Effector memory CD8-positive, alpha-beta T cell (primary cell): ENCODE measurements at places on chromosomes 7 and 10.

DNA sequence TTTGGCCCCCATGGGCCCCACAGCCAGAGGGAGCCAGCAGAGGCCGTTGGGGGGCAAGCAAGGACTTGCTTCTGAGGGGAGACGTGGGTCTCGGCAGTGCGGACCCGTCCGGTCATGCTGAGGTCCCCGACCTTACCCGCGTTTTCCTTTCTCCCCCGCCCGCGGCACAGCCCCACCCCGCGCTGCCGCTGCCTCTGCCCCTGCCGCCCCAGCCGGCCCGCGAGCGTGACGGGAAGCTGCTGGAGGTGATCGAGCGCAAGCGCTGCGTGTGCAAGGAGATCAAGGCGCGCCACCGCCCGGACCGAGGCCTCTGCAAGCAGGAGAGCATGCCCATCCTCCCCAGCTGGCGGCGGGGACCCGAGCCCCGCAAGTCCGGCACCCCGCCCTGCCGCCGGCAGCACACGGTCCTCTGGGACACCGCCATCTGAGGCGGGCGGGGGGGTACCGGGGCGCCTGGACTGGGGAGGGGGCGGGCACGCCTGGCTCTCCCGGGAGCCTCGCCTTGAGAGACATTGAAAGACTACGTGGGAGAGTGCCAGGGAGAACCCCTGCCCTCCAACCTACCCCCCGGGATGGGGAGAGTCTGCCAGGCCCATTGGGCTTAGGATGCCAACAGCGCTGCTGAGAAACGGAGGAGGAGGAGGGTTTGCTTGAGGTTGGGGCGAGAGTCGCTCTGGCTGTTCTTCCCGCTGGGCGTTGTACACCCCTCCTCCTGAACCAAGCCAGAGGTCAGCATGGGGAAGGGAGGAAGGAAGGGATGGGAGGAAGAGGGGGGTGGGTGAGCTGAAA is 9.9 kb downstream of the NYAP1 start:
- DNase-seq = peak; percentile 41

DNA sequence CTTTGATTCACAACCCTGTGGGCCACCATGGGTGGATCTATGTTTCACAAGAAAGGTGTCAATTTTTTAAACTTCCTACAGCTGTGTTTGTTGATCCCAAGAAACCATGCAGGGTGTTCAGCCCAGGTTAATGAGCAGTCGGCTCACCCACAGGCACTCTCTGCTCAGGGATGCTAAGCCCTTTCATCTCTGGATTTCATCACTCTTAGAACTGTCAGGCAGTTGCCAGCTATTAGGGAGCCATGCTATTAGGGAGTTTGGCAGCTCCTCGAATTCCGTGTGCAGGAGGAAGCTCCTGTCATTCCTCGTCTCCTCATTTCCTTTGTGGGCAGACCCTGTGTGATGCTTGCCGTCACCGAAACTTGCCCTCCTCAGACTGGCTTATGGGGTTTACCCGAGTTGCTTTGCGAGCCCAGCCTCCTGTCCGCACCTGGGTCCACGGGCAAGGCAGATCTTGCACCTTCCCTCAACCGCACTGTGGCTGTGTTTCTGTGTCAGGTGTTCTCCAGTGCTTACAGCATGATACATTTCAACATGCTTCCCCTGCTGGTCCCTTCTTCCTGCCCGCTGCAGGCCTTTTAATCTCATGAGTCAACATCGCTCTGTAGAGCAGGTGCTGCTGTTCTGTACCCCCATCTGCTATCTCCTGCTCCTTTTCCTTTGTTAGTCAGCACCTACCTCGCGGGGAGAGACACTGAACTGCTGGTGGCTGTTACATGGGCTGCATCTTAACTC is 509.8 kb downstream of the SUGCT start:
- DNase-seq = no peak

DNA sequence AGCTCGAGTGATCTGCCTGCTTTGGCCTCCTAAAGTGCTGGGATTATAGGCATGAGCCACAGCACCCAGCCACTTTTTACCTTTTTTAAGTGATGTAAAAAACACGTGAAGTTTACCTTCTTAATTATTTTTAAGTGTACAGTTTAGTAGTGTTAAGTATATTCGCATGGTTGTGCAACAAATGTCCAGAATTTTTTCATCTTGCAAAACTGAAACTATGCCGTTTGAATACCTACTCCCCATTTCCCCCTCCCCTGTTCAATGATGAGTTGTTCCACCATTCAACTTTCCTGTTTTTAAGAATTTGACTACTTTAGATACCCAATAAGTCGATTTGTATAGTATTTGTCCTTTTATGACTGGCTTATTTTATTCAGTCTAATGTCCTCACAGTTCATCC is 10.9 kb downstream of the NRBF2 start:
- DNase-seq = no peak

- DNase-seq = no peak
These were observed 519.4 kb downstream of the GLRX3 start for GRCh38 chr10:130655313-130656186.

- DNase-seq = no peak
These were observed 254.5 kb upstream of the BMPER start for GRCh38 chr7:33650828-33651227.

- no peak for DNase-seq
These were observed 113.8 kb upstream of the ADO start for GRCh38 chr10:62690703-62691102.

DNA sequence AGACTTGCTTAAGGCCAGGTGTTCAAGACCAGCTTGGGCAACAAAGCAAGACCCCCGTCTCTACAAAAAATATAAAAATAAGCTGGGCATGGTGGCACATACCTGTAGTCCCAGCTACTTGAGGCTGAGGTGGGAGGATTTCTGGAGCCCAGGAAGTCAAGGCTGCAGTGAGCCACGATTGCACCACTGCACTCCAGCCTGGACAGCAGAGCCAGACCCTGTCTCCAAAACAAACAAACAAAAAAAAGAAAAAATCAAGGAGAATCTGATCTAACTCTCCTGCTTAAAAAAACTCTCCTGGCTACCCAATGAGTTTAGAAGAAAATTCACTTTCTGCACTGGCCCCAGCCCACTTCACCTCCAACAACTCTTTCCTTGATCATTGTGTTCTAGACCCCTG is 1.9 kb upstream of the KPNA7 start:
- no peak for DNase-seq

DNA sequence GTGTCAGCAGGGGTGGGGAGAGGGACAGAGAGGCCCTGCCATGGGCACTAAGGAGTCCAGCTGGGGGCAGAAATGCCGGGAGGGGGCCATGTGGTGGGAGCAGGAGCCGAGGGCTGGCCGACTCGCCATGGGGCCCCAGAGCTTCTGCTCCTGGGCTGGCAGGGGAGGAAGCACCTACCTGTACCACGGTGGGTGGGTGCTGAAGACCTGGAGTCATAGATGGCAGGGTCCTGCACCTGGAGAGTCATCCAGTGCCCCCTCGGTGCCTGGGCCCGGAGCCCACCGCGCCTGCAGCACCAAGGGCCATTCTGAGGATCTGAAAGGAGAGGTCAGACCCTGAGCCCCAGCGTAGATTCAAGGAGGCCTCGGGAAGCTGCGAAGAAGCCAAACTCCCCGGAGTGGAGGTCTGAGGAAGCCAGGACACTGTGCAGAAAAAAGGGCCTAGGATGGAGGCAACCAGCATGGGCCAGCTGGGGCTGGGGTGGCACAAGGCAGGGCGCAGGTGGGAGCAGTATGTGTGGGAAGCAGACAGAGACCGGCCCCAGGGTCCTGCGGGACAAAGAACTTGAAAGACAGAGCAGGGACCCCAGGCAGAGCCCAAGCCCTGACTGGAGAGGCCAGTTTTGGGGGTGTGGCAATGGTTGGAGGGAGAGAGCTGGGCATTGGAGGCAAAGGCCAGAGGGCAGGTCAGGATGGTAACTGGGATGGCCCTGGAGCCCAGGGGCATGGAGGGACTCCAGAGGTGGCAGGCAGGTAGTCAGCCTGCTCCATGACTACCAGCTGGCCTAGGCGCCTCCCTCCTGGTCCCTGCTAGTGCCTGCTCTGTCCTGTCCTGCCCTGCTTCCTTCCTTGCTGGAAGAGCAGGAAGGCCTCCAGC is 26.7 kb upstream of the SMARCD3 start:
- no peak for DNase-seq

GRCh38 chr7:43232366-43232765 is 119.9 kb downstream of the HECW1 start:
- no peak for DNase-seq

DNA sequence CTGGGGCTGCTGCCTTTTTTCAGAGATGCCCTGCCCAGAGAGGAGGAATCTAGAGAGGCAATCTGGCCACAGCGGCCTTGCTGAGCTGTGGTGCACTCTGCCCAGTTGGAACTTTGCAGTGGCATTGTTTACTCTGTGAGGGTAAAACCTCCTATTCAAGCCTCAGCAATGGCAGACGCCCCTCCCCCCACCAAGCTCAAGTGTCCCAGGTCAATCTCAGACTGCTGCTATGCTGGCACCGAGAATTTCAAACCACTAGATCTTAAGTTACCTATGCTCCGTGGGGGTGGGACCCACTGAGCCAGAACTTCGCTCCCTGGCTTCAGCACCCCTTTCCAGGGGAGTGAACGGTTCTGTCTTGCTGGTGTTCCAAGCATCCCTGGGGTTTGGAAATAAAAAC is 77.2 kb downstream of the EXOC4 start:
- no peak for DNase-seq

- DNase-seq = no peak
These were observed 130.1 kb downstream of the NEBL start for GRCh38 chr10:20767028-20767427.

- DNase-seq = peak; percentile 84
These were observed 3.7 kb downstream of the ABHD11 start for GRCh38 chr7:73734619-73735527.

GRCh38 chr7:157318015-157318706 is 18.6 kb upstream of the DNAJB6 start:
- no peak for DNase-seq

- no peak for DNase-seq
These were observed 385.0 kb downstream of the DPP6 start for GRCh38 chr7:154437234-154437633.

GRCh38 chr7:38822549-38822948 is 86.4 kb downstream of the VPS41 start:
- DNase-seq = no peak

- no peak for DNase-seq
These were observed 10.8 kb upstream of the CSGALNACT2 start for GRCh38 chr10:43127442-43127841.
